NCI-H526 treated with DMSO at 0.1 percent for 48 hours (cell line): ENCODE measurements at places on chromosomes 1 and 21.

GRCh38 chr1:202698276-202698675 is 12.0 kb downstream of the SYT2 start:
- DNase-seq, result no peak

GRCh38 chr1:210363119-210363518 is 34.4 kb downstream of the HHAT start:
- DNase-seq, result no peak

- DNase-seq, result no peak
Measured at GRCh38 chr1:201226178-201226514, 35.5 kb downstream of the IGFN1 start.

- DNase-seq, result no peak
Measured at GRCh38 chr1:68015971-68016370, 34.5 kb downstream of the DIRAS3 start.

- DNase-seq, result no peak
Measured at GRCh38 chr21:33101300-33101911, 31.5 kb downstream of the OLIG1 start.

DNA sequence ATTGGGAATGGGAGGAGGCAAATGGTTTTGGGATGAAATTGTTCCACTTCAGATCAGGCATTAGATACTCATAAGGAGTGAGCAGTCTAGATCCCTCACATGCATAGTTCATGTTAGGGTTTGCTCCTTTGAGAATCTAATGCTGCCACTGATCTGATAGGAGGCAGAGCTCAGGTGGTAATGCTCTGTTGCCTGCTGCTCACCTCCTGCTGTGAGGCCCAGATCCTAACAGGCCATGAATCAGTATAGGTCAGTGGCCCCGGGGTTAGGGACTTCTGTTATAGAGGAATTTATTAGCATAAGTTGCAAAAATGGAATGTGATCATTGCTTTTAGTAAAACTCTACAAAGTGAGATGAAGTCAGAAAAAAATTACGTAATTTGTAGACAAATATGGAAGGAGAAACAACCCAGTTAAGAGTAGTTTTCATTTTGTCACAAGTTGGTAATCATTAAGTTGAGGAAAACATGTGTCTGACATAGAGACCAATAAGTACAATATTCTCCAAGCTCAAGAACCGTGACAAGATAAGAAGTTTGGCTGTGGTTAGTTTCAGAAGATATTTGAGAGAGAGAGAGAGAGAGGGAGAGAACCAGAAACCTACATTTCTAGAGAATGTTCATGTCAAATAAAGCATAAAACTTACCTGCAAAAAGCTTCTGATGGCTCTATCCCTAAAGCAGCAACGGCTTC is 689.7 kb upstream of the PRMT6 start:
- no peak for DNase-seq

DNA sequence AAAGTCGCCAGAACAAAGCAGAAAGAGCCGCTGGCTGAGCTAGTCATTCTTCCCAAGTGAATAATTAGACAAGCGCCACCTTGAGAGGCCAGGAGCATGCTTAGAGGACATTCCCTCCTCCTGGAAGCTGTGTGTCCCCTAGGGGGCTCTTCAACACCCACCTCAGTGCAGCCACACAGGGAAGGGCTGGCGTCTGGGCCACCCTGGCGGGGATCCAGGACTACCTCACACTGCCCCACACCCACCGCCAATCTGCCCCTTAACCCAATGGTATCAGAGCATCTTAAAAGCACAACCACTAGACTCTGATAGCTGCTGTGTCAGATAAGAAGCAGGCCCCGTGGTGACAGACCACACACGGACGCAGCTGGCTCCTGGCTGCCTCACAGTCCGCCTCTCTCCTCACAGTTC is 24.9 kb downstream of the SETD4 start:
- DNase-seq, result no peak

DNA sequence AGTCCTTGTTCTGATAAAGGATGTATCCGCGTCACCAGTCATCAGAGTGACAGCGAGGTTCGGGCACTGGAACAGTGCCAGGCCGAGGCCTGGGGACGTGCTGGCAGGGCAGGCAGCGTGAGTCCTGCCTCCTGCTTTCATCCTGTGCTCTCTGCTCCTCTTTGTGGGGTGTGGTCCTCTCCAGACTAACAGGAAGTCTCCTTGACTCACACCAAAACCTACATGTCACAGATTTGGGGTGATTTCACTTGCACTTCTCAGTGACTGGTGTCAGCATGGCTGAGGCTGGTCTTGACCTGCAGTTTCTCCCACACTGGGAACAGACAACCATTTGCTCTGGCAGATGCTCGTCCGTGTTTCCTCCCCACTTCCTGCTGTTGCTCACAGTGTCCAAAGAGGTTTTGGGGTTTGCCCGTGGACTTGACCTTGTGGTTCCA is 8.8 kb upstream of the NLRP3 start:
- DNase-seq, result no peak

GRCh38 chr21:45546636-45547544 is 4.7 kb upstream of the SLC19A1 start:
- no peak for DNase-seq

DNA sequence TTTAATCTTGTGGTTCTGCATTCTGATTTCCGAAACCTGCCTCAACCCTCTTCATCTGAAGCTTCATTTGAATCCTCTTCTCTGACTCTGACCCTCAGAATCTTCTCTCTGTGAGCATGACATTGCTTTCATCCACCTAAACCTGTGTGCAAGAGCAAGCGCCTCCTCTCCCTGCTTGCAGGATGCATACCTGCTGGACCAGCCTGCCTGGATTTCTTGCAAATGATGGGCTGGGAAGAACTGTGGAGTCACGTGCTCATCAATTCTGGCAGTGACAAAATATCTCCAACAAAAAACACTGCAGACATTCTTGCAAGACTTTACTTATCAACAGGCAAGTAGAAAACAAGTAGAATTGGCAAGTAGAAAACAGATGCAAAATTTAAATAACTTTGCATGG is 20.8 kb upstream of the SLC35F3 start:
- DNase-seq, result no peak

GRCh38 chr21:34830386-34831170 is 161.8 kb downstream of the CLIC6 start:
- no peak for DNase-seq

GRCh38 chr1:178102218-178102617 is 8.3 kb downstream of the RASAL2 start:
- DNase-seq, result no peak

GRCh38 chr21:43954042-43954441 is 58.1 kb upstream of the TRAPPC10 start:
- no peak for DNase-seq

GRCh38 chr1:242467556-242468145 is 56.8 kb downstream of the PLD5 start:
- no peak for DNase-seq

GRCh38 chr1:183569141-183569540 is 21.1 kb downstream of the NCF2 start:
- no peak for DNase-seq
